ENCODE measurements at places on chromosomes 13 and 19.

GRCh38 chr19:45121827-45122345 is 28.9 kb downstream of the PPP1R37 start:
- DNase-seq, result no peak

DNA sequence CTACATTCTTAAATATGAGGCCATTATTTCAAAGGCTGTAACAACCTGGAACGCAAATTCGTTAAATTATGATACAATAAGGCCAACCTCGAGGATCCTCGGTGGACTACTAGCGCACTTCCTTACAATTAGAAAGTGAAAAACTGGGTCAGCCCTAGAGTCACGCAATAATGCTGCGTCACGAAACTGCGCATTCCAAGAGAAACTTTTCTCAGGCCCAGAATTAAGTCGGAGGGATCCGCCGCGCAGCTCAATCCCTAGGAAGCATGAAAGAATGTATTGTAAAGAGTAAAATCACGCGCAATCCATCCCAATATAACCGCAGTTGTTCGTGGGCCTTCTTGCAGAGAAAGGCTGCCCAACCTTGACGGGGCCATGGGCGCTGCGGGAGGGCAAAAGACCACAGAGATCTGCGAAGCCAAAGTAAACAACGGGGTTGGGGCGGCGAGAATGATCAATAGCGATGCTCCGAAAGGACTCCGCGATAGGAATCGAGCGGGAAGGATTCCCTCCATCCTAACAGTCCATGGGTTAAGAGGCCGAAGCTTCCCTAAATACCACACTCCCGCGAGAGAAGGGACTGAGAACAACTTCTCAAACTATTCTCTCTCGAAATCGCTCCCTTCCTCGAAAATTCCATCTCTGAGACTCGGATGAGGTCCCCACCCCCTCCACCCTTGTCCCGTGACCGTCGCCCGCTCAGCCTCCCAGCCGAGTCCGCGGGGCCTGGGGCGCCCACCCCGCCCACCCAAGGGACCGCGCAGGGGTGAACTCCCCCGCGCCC is 564 bp downstream of the SPART start:
- DNase-seq, result peak; percentile 64

DNA sequence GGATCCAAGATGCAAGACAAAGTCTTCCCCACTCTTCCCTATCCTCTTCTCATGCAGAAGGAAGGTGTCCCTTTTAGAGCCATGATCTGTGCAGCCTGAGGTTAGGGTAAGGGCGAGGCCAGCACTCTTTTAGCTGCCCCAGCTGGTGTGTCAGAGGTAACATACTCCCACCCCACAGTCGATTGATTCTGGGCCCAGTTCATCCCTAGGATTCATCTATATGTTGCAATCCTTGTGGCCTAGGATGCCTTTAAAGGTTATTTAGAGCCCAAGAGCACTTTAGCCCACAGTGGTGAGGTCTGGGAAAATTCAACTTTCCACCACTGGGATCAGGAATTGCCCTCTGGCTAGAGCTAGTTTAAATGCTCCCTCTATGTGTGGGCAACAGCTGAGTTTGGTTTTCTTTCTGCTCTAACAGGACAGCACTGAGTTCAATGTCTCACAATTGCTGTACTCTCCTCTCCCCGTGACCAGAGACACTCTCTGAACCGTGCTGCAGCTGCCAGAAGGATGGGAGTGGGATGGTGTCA is 201.3 kb upstream of the SERP2 start:
- DNase-seq, result no peak

- no peak for DNase-seq
These were observed 340.8 kb downstream of the KLF5 start for GRCh38 chr13:73399347-73400216.

DNA sequence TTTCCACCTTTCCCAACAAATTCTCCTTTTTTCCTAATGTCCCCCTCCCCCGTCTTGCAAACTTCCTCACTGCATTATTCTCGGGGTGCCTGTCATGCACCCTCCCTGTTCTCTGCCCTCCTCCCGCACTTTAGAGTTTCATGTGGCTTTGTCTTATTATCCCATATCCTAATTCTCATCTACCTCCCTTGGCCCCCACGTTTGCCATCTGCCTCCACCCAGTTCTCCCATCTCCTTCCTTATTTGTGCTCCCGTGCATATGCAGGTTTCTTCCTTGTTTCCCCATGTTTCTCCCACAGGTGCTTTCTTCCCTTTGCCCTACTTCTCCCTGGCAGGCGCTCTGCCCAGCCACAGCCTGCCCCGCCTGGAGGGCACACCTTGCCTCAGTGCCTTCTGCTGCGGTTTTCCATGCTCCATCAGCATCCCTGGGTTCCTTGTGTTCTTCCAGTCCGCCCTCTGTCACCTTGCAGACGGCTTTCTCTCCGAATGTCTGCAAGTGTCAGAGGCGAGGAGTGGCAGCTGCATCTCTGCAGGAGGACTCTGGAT is 1.5 kb downstream of the SPATA13 start:
- DNase-seq, result no peak

DNA sequence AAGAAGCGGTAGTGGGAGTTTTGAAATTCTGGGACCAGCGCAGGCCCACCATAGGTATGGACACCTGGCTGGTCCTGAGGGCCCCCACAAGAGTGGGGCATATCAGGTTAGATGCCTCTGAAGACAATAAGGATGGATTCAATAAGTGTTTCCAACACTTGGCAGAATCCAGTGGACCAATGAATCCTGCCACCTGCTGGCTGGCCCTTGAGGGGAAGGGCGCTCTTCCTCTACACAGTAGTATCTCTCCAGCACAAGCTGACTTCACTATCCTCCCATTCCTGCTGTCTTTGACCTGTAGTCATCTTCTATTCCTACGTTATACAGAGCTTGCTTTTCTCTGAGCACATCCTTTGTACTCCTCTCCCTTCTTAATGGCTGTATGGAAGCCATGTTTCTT is 199.7 kb upstream of the TSHZ3 start:
- no peak for DNase-seq

DNA sequence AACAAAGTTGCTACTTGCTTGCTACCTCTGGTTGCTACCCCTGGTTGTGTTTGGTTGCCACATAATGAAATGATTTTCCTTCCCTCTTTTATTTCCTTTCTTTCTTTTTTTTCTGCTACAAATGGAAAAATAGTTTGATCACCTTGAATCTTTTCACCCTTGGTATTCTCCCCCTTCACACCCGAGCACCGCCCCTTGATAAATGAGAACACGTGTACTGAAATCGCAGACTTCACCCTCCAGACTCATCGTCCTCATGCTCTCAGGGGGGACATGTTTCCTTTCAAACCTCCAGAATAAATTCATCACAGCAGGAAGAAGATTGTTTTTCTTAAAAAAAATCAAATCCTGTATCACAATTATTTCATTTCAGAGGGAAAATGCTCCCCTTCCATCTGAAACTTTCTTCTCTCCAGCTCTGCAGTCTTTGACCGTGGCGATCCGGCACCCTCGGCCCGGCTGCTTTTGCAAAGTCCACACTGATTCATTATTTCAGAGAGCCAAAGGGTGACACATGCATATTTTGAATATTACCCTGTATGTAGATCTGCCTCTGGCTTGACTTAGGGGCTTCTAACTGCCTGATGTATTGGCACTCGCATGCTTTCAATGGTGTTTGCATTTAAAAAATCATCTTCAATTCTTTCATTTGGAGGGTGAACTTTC is 222.6 kb upstream of the MAB21L1 start:
- no peak for DNase-seq

DNA sequence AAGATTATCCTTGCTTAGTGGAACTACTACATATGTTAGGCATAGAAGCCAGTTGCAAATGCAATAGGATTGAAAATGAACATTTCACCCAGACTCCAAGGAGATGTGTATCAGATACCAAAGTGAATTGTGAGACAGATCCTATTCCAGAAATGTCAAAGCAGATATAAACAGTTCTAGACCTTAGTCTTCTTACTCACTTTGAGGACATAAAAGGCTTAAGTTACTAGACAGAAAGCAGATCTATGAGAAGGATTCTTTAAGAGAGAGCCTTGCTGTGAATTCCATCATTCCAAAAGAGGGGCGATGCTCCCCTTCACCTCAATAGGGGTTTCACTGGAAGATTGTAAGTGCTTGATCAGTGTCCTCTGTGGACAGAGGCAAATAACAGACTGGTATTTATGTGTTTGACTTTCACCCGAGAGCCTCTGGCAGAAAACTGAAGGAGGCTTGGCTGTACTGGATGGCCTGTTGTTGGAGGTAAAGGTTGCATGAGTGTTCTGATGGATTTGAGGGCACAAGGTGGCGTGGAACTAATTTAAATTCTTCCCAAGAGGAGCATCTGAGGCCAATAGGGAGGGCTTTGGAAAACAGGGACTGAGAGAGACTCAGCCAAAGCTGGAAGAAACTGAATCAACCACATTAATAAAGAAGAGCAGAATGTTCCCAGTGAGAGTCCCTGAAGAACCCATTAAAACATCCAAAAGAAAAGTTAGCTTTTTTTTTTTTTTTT is 194.8 kb downstream of the DCLK1 start:
- no peak for DNase-seq

- no peak for DNase-seq
These were observed 22.7 kb upstream of the POP4 start for GRCh38 chr19:29583196-29583999.

GRCh38 chr13:112102243-112102642 is 35.3 kb downstream of the SOX1 start:
- DNase-seq, result no peak

DNA sequence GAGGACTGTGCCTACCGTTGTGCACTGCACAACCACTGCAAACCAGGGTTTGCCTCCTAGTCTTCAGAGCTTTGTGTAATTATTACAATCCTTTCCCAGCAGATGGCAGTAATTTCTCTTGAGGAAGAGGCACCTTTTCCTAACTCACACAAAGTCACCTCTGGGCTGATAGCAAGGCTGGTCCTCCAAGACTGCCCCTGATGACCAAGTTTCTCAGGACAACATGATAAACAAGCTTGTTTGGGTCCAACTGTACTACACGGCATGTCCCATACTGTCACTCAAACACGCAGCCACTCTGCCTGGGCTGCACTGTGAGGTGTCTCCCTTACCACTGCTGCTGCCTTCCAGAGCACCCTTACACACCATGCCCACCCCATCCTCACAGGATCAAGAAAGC is 39.3 kb downstream of the RFXAP start:
- no peak for DNase-seq

GRCh38 chr19:57830071-57830602 is at the start of gene ZNF587B:
Gene ZNF587B (plus strand): TSS chr19:57830299. CDS start chr19:57830529, 230 bp downstream.
- DNase-seq, result peak; percentile 72

- no peak for DNase-seq
These were observed 10.0 kb downstream of the CAMSAP3 start for GRCh38 chr19:7605490-7606222.

- DNase-seq, result no peak
These were observed 465.1 kb upstream of the ZNF507 start for GRCh38 chr19:31880283-31880682.

Data from activated CD8-positive, alpha-beta memory T cell treated with anti-CD3 and anti-CD28 coated beads, Interleukin-2, amount 50 U/mL, for 48 hours (primary cell).